Activated T-helper 2 cell treated with anti-CD3 and anti-CD28 coated beads, Interferon-gamma antibody, Interleukin-2, Interleukin-4, amounts not matched to agents 10 μg/mL and 5 μg/mL and 100 μg/mL, durations not matched to agents 14 hours and 24 hours and 36 hours (primary cell): ENCODE measurements at places on chromosomes 3 and 15.

DNA sequence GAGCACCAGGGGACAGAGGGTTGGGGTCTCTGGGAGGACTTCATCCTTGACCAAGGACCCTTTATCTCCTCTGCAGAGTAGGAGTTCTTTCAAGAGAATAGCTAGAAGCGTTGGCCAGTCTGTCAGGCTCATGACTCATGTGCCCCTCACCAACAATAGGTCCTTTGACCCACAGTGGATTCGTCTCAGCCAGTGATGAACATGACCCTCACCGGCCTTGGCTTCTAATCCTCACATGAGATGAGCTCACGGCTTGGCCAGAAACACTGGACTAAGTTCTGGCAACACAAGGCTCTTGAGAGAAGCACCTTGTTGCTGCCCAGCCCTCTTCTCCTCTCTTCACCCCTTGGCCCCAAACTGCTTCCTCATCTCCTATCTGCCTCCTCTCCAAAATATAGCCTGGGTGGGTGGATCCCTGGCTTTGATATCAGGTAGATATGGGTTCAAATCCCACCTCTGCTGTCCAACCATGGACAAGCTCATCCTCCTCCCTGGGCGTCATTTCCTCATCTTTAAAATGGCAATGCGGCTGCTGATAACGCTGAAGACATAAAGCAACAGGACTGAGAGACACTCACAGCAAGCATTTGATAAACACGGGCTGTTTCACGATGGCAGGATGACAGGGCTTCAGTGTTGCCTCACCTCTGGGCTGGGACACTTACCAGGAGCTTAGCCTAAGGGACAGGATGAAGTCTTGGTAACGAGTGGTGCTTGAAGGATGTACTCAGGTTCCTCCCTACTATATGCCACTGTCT lies 446.7 kb upstream of the PROK2 start:
- H3K27ac ChIP-seq: no peak overlapping the region
- no peak for DNase-seq
- peaks cover 10% of the 10 kb centered on the region for H3K27me3 ChIP-seq
- H3K4me1 ChIP-seq: peaks cover 7% of the 10 kb centered on the region
- no peaks in the 10 kb centered on the region for H3K36me3 ChIP-seq
- no peak overlapping the region for H3K4me3 ChIP-seq

DNA sequence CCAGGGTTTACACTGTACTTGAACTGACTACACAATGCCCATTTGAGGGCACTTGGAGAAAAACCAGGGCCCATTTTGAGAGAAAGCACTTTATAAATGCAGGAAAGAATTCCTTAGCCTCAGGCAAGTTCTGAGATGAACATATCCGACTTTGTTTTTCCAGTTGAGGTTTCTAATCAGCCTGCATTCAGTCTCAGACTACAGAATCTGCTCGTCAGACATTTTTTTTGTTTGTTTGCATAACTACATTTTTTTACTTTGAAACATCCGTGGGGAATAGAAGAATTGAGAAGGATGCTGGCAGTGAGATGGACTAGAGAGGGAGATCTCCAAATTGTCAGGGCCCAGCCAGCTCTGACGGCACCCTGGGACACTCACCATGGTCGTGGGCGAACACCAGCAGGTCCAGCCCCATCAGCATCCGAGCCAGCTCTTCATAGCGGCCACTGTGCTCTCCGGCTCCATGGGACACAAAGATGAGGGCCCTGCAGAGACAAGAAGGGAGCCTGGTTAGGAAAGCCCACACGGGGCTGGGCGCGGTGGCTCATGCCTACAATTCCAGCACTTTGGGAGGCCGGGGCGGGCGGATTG lies 40.8 kb downstream of the MGLL start:
- H3K27ac ChIP-seq: no peak overlapping the region
- peaks cover 13% of the 10 kb centered on the region for H3K4me1 ChIP-seq
- no peak for DNase-seq
- H3K36me3 ChIP-seq: peaks cover 9% of the 10 kb centered on the region

GRCh38 chr15:59180945-59181600 lies 25.6 kb upstream of the LDHAL6B start:
- peaks cover 55% of the 10 kb centered on the region for H3K36me3 ChIP-seq
- H3K4me3 ChIP-seq: no peak overlapping the region
- no peak overlapping the region for H3K27ac ChIP-seq
- DNase-seq: no peak
- peaks cover 13% of the 10 kb centered on the region for H3K4me1 ChIP-seq

DNA sequence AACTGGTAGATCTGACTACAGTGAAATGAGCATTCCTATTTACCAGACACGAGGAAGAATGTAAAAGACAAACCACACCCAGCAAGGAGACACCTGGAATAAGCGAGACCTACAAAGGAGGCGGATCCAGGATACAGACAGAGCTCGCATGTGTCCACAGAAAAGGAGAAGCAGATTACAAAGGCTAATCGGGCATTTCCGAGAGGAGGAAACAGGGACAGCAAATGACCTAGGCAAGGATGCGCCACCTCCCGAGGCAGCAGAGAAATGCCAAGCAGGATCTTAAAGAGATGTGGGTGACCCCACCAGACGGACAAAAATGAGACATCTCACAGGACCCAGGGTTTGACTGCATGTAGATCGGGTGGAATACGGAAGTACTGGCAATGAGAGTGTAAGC lies 63.2 kb upstream of the IQSEC1 start:
- peaks cover 4% of the 10 kb centered on the region for H3K27me3 ChIP-seq
- DNase-seq: no peak
- no peaks in the 10 kb centered on the region for H3K4me1 ChIP-seq
- no peak overlapping the region for H3K4me3 ChIP-seq

DNA sequence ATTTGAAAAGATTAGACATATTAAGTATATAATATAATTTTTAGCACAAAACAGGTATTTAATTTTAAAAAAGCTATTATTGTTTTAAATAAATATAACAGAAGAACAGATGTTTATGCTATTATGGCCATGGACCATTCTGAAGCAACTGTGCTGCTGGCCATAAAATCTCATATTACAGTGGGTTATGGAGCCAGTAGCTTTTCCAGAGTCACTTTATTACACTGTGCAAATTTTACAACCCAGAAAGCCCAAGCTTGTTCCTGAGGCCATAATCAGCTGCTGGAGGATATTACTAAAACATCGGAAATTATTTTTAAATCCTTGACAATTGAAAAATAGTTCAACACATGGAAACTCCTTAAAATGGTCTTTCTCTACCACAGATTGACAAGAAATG lies 557.3 kb upstream of the KCNMB2 start:
- H3K27me3 ChIP-seq: no peaks in the 10 kb centered on the region
- H3K27ac ChIP-seq: no peak overlapping the region
- H3K4me3 ChIP-seq: no peak overlapping the region
- DNase-seq: no peak

DNA sequence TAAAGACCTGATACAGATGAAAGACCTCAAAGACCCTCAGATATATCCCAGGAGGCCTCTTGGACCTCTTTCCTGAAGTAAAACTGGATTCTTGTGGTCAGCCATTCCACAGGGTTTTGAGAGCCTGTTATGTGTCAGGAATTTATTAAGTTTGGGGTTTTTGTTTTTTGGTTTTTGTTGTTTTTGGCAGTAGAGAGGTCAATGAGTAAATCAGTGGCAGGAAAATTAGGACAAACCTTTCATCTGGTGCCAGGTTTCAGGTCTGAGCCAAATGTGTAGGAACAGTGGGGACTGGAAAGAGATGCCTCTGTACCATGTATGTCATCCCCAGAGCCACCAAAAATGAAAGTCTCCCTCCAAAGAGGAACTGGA lies 520.4 kb upstream of the MDFIC2 start:
- H3K4me1 ChIP-seq: no peaks in the 10 kb centered on the region
- no peak overlapping the region for H3K4me3 ChIP-seq
- no peak overlapping the region for H3K27ac ChIP-seq
- DNase-seq: no peak

DNA sequence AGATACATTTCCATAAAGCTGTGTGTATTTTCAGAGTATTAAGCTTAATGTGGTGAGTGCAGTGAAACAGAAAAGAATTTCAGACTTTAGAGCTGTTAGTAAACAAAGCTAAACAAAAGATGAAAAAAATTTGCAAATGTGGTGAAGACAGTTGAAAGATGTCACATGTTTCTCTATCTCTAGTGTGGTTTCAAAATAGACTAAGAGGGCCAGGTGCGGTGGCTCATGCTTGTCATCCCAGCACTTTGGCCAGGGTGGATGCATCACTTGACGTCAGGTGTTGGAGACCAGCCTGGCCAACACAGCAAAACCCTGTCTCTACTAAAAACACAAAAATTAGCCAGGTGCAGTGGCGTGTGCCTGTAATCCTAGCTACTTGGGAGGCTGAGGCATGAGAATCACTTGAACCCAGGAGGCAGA lies 466.0 kb upstream of the NR2F2 start:
- DNase-seq: no peak
- peaks cover 37% of the 10 kb centered on the region for H3K4me1 ChIP-seq
- no peak overlapping the region for H3K4me3 ChIP-seq
- no peak overlapping the region for H3K27ac ChIP-seq
- peaks cover 42% of the 10 kb centered on the region for H3K27me3 ChIP-seq
- no peaks in the 10 kb centered on the region for H3K36me3 ChIP-seq

GRCh38 chr3:8421267-8421666 lies 80.4 kb upstream of the LMCD1 start:
- no peak overlapping the region for H3K4me3 ChIP-seq
- no peaks in the 10 kb centered on the region for H3K27me3 ChIP-seq
- no peaks in the 10 kb centered on the region for H3K4me1 ChIP-seq
- DNase-seq: no peak
